ENCODE measurements at places on chromosomes 1 and 21.

DNA sequence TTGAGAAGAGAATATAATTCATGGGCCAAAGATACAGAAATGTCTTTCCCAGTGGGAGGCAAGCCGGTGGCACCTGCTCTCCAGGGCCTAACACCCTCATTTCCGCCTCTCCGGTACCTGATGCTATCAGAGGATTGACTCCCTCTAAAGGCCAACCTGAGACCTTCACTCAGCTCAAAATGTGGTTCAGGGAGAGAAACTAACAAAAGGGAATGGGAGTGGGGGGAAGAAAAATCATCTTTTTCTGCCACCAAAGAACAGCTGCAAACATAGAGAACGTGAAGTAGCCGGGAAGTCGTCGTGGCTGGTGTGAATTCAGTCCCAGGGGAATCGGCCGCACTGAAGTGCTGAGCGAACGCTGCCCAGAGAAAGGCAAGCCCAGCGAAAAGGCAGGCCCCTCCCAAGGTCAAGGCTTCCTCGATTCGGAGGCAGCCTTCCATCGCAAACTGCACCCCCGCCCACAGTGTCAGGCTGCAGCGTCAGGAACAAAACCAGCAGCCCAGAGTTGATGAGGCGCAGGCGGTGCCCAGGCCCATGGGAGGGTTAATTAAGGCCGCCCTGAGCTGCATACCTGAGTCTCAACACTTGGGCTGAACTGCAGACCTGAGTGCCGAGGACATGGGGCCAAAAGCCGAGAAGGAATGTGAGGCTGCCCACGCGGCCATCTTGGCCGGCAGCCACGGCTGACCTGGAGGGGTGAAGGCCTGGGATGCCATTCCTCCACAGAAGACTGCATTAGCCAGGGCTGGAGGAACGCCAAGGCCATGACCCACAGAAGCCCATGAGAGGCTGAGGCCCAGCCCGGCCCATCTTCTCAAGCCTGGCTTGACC is 160.2 kb downstream of the PSMG1 start:
- no peak for DNase-seq

DNA sequence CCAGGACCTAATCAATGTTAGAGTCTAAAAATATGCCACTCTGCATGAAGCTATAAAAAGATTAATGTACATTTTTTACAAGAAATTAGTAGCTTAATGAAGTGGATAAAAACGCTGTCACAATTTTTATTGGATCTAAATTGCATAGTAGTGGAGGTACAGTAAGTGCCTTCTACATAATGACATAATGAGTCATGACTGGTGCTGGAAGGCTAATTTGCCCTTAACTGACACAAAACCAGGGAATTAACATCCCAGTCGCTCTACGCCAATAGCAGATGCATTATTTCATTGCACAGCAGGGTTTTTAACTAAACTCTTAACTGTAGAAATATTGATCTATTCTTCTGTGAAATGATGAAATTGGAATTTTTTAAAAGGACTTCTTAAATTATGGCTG is 33.3 kb downstream of the RRAGC start:
- no peak for DNase-seq

GRCh38 chr1:115669886-115670285 is 28.1 kb downstream of the VANGL1 start:
- DNase-seq = no peak

GRCh38 chr1:21149430-21149854 is 27.3 kb downstream of the EIF4G3 start:
- no peak for DNase-seq
